Vagina (tissue), 2 donors: ENCODE measurements at places on chromosomes 12 and 14. TPM values are rescaled to one million over a fixed set of nuclear protein-coding genes. Genes with fewer than 3 reads are reported as not detected.

The ADAMTS20 gene
- total RNA-seq, result not detected

The TC2N gene
- total RNA-seq, result 50.3 TPM

The CCND2 gene
- total RNA-seq, result 57.5 TPM

The TSHR gene
- total RNA-seq, result not detected

The ACVRL1 gene
- total RNA-seq, result 115 TPM

The CCDC196 gene
- total RNA-seq, result not detected

The RFX4 gene
- not detected for total RNA-seq

The LIN7A gene
- total RNA-seq, result 12.5 TPM

The SYNDIG1L gene
- not detected for total RNA-seq

The GZMB gene
- 2.2 TPM for total RNA-seq

The PRIMA1 gene
- 6.1 TPM for total RNA-seq

The ARHGAP9 gene
- total RNA-seq, result 28.7 TPM

The EPYC gene
- total RNA-seq, result not detected

The TBC1D30 gene
- 3.9 TPM for total RNA-seq

The GPR84 gene
- total RNA-seq, result not detected

The CHST11 gene
- 40.0 TPM for total RNA-seq

The ERBB3 gene
- total RNA-seq, result 53.8 TPM

The ASPG gene
- total RNA-seq, result 3.7 TPM

The VAMP1 gene
- total RNA-seq, result 12.5 TPM

The DIO3 gene
- total RNA-seq, result 52.1 TPM

The ISCA2 gene
- total RNA-seq, result 26.0 TPM

The TTC9 gene
- total RNA-seq, result 6.1 TPM

The ALDH1L2 gene
- 5.4 TPM for total RNA-seq

The KRT3 gene
- total RNA-seq, result not detected

The RXYLT1 gene
- total RNA-seq, result 10.1 TPM

The KRT75 gene
- total RNA-seq, result not detected

The LRRC43 gene
- not detected for total RNA-seq

The SCYL2 gene
- 48.1 TPM for total RNA-seq

The MUCL1 gene
- not detected for total RNA-seq

The PLEKHD1 gene
- total RNA-seq, result not detected

The MIPOL1 gene
- total RNA-seq, result 24.8 TPM

The LMNTD1 gene
- total RNA-seq, result not detected

The NELL2 gene
- 16.9 TPM for total RNA-seq

The HIGD1C gene
- total RNA-seq, result not detected

The MMP19 gene
- total RNA-seq, result 21.6 TPM

The GARIN6 gene
- not detected for total RNA-seq

The PPP1R36 gene
- not detected for total RNA-seq

The DHRS1 gene
- 84.2 TPM for total RNA-seq

The DPY19L2 gene
- total RNA-seq, result 9.6 TPM

The SETD1B gene
- 10.6 TPM for total RNA-seq

The PLCZ1 gene
- total RNA-seq, result not detected

The MYH7 gene
- total RNA-seq, result not detected

The ERP29 gene
- total RNA-seq, result 26.5 TPM

The NAV3 gene
- total RNA-seq, result 16.2 TPM

The CDKN1B gene
- 52.5 TPM for total RNA-seq

The VPS29 gene
- total RNA-seq, result 74.9 TPM

The ZNF410 gene
- total RNA-seq, result 36.6 TPM

The INHBE gene
- not detected for total RNA-seq

The VRTN gene
- total RNA-seq, result not detected

The CTDSP2 gene
- 108 TPM for total RNA-seq

The CLEC4C gene
- total RNA-seq, result not detected

The PROX2 gene
- total RNA-seq, result not detected

The TNFRSF1A gene
- total RNA-seq, result 271 TPM

The DDN gene
- total RNA-seq, result not detected

The ZCCHC8 gene
- total RNA-seq, result 28.2 TPM
